NCI-H774 (cell line): ENCODE measurements at places on chromosomes 5 and 9.

DNA sequence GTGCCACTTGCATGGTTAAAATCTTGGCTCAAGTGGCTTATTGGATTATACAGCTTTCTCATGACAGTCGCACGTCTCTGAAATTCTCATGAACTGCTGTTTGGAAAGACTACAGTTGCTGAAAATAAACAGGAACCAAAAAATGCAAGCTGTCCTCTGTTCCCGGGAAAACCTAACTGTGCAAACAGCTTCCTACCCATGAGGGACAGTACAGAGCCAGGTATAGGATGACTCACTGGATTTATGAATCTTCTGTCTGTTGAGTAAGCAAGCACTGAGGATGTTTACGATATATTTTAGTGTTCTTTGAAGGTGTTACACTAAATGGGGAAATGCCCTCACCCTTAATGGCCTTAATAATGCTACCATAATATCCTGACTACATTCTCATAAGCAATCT, 380.3 kb upstream of the TNC start:
- DNase-seq: no peak

GRCh38 chr5:179114756-179115155, 54.6 kb downstream of the ZNF354C start:
- no peak for DNase-seq

GRCh38 chr5:178450121-178451028, 139.8 kb downstream of the COL23A1 start:
- DNase-seq: no peak

DNA sequence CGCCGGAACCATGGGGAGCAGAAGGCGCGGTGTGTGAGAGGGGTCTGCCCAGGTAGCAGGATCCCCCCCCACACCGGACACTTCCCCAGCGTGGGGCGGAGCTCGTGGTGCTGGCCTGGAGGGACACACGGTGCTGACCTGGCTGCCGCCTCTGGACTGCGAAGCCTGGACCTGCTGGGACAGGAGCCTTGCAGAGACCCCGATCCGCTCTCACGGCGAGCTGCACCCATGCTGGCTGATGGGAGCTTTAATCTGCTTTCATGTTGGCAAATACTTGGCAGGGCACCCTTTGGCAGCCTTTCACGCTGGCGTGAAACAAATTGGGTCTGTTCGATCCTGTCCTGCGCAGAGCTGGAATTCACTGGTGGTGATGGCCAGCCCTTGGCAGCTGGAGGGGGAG, 7.4 kb downstream of the NKD2 start:
- DNase-seq: no peak

DNA sequence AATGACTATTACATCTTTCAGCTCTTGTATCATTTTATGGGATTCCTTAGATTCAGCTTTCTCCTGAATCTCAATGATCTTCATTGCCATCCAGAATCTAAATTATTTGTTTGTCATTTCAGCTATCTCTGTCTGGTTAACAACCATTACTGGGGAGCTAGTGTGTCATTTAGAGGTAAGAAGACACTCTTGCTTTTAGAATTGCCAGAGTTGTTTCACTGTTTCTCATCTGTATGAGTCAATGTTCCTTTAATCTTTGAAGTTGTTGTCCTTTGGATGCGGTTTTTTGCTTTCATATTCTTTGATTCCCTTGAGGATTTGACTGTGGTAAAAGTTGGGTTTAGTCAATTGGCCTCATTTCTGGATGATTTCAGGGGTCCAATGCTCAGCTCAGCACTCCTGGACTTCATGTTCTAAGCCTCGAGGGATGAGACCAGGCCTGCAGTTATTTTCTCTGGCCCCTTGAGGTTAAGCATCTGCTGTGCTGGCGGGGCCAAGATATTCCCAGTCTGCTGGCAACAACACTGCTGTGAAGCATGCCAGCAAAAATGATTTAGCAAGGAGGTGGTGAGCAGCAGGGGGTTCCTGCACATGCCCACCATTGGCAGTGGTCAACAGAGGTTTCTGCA, 102.4 kb upstream of the PCSK5 start:
- no peak for DNase-seq

DNA sequence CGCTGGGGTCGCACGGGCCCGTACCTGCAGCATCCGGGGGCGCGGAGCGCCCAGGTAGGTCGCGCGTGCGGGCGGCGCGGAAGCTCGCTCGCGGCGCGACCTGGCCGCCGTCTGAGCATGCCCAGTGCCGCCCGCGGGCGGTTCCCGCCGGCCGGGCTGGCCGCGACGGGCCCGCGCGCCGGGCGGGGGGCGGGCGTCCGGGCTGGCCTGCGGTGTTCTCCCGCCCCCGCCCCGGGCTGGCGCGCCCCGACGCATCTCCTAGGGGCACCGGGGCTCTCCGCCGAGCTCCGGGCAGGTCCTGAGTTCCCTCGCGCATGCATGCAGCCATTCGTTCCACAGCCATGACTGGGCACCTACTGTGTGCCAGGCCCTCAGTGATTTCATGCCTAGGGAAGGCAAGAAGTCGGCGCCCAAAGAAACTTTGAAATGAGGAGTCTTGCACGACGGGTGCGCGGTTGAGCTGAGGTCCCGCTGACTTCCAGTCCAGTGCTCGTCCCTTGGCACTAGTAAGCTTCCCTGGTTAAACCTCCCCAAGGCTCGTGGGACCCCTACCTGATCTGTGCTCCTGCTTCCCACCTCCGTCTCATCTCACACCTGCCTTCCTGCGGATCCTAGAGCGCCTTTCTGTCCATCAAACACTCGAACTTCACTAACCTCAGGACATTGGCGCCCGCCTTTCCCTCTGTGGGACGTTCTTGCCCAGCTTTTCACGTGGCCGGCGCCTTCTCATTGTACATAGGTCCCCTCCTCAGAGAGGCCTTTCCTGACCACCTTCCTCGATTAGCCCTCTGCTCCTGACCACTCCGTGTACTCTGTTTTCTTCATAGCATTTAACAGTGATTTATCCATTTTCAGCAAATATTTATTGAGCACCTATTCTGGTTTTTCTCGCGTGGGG, at the start of gene PTPN3:
Gene PTPN3 (minus strand): TSS at position 113 of the 898 bp plus-strand sequence. CDS start 34,873 bp downstream, outside the sequence.
- DNase-seq: peak; percentile 28

GRCh38 chr5:157217289-157218024, 36.8 kb downstream of the ITK start:
- no peak for DNase-seq

GRCh38 chr9:114500697-114501292, 4.5 kb downstream of the WHRN start:
- no peak for DNase-seq

DNA sequence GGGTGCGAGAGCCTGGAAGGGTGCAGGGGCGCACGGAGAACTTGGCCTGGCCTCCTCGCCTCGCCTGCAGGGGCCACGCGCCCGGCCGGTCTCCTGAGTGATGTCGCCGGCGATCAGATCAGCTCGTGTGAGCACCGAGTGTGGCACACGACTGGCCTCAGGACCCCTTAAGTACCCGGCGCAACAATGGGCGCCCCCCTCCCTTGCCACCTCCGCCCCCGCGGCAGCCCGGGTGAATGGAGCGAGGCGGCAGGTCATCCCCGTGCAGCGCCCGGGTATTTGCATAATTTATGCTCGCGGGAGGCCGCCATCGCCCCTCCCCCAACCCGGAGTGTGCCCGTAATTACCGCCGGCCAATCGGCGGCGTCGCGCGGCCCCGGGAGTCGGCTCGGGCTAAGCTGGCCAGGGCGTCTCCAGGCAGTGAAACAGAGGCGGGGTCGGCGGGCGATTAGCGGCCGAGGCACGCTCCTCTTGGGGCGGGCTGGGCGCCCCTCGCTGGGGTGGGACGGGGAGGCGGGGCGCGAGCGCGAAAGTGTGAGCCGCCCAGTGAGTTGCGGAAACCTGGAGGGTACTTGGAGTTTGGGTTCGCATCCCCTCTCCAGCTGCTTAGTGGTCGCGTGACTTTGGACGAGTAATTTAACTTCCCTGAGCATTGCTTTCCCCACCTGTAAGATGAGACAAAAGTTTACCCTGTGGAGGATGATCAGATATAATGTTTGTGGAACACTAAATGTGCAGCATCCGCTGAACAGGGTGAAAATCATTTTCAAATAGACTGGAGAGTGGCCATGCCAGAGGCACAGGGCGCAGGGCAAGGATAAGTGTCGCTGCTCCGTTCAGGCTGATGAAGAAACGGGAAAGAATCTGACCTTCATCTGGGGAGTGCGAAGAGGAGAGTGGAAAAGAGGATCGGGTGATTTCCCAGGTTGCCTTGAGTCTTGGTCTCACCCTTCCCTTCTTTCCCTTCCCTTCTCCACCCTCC, at the start of gene NEUROG1:
Gene NEUROG1 (minus strand): TSS at position 145 of the 982 bp plus-strand sequence. CDS start 274 bp downstream, outside the sequence.
- peak; percentile 9 for DNase-seq

GRCh38 chr5:100970646-100971255, 67.7 kb upstream of the ST8SIA4 start:
- no peak for DNase-seq

- no peak for DNase-seq
Observed at GRCh38 chr5:97115932-97116331, 26.5 kb downstream of the LIX1 start.

DNA sequence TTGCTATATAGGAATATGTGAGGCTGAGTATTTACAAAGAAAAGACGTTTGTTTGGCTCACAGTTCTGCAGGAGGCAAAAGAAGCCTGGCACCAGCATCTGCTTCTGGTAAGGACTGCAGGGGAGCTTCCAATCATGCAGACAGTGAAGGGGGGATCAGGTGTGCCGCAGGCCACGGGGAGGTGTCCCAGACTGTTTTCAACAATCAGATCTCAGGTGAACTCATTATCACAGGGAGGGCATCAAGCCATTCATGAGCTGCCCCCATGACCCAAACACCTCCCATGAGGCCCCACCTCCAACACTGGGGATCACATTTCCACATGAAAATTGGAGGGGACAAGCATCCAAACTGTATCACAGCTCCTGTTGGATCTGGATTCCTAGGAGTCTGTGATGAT, 30.4 kb upstream of the TRIM14 start:
- DNase-seq: no peak

GRCh38 chr9:134689321-134690181, 47.9 kb downstream of the COL5A1 start:
- no peak for DNase-seq

DNA sequence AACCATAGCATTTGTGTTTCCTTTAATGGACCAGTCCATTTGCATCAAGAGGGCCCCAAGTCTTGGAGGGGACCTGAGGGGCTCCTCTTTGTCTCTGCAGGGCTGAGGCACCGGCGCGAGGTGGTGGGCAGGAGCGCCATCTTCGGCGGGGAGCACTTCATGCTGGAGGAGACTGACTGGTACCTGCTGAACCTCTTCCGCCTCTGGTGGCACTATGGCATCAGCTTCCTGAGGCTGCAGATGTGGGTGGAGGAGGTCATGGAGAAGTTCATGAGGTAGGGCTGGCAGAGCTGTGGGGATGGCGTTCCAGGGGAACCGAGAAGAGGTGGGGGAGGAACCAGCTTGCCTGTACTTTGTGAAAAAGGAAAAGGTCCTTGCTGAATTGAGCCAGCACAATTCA, 6.1 kb downstream of the PCYOX1L start:
- no peak for DNase-seq

DNA sequence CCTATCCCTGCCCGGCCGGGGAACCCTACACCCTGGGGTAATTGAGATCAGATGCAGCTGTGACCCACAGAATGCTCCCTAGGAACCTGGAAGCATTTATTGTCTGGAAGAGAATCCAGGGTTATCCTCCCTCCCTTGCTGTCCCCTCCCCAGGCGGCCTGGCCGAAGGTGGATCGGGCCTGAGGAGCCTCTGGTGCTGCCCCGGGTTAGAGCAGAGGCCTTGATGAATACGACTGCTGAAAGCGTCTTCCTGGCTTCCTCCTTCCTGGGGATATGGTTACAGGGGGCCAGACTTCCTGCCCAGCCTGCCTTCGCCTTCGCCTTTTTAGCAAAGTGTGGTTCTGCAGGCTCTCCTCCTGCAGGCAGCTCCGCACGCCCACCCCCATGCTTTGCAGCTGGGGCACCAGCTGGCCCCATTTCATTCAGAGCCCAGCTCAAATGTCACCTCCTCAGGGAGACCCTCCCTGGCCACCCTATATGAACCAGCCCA, 22.5 kb upstream of the PTGS1 start:
- no peak for DNase-seq

- no peak for DNase-seq
Observed at GRCh38 chr5:171295801-171296200, 13.2 kb upstream of the TLX3 start.

- no peak for DNase-seq
Observed at GRCh38 chr9:97629156-97629555, 4.0 kb downstream of the TSTD2 start.

GRCh38 chr5:55923177-55923771, 71.5 kb downstream of the IL6ST start:
- DNase-seq: peak; percentile 3

GRCh38 chr5:139746691-139747582, 48.7 kb upstream of the PSD2 start:
- DNase-seq: no peak
